Central memory CD8-positive, alpha-beta T cell (primary cell): ENCODE measurements at places on chromosomes 2 and 18.

DNA sequence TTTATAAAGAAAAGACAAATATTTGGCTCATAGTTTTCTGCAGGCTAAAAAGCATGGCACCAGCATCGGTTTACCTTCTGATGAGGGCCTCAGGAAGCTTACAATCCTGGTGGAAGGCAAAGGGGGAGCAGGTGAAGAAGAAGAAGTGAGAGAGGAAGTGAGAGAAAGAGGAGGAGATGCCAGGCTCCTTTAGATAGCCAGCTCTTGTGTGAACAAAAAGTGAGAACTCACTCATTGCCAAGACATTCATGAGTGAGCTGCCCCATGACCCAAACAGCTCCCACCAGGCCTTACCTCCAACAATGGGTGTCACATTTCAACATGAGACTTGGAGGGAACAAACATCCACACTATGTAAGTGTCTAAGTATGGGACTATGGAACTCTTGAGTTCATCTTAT is 14.3 kb downstream of the CCDC150 start:
- no peak for DNase-seq

- DNase-seq, result no peak
These were observed 181.6 kb upstream of the CHST9 start for GRCh38 chr18:27366665-27367064.

DNA sequence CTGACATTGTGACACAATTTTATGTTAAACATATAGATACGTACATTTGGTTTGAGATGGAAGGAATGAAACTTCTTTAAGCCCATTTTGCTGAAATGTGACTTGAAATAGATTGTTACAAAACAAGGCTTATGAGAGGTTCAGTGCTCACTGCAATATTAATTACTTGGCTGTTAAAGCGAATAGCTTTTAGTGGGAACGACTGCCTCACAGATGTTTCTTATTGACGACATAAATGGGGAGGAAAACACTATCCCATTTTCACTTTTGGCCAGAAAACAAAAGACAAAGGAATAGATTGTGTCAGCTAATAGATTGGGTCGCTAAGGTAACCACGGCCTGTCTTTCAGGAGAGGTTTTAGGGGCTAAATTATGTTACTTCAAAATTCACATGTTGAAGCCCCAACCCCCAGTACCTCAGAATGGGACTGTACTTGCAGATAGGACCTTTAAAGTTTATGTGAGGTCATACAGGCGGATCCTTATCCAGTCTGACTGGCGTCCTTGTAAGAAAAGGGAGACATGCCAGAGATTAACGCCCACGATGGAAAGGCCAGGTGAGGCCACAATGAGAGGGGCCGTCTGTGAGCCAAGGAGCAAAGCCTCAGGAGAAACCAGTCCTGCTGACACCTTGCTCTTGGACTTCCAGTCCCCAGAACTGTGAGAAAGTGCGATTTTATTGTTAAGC is 10.8 kb downstream of the INPP1 start:
- no peak for DNase-seq

DNA sequence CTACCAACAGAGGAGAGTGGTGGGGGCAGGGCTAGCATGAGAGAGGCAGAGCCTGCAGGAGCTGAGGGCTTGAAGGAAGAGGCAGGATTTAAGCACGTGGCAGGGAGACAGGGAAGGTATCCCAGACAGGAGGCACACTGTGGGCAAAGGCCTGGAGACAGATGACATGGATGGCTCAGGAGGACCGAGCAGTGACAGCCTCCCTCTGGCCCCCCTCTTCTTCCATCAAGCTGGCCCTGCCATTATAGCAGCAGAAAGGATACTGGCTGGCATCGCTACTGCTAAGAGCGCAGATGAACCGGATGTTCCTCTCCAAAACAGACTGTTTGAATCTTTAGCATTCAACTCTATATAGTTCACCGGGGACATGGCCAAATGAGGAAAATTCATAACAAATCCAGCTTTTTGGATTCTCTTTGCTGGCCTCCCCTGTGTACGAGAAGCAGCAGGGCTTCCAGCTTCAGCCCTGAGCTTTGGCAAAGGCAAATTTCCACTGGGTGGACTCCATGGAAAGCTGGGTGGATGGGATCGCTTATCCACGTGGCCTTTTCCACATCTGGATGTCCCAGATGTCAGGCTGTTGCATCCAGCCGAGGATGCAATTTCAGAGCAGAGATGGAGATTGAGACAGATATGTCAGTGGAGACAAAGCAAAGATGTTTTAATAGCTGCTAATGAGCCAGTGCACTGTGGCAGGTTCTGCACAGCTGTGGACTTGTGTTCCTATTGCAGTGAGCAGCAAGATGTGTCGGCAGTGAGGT is 36.2 kb downstream of the CAPN13 start:
- no peak for DNase-seq

- no peak for DNase-seq
These were observed 18.5 kb downstream of the TRAK2 start for GRCh38 chr2:201432621-201433393.

DNA sequence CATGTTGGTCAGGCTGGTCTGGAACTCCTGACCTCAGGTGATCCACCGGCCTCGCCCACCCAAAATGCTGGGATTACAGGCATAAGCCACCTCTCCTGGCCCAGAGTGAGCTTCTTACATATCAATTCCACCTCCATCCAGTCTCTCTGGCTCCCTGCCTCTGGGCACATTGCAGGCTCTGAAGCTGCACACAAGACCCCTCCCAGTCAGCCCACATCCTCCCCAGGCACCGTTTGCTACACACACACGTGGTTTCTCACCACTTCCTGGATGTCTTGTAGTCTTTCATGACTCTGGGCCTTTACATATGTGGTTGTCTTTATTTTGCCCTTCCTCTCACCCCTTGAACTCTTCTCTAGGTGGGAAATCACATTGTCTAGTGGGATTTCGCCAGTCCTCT is 64.0 kb upstream of the CABLES1 start:
- DNase-seq, result peak; percentile 60

- DNase-seq, result no peak
These were observed 37.7 kb downstream of the CD302 start for GRCh38 chr2:159760326-159760725.

DNA sequence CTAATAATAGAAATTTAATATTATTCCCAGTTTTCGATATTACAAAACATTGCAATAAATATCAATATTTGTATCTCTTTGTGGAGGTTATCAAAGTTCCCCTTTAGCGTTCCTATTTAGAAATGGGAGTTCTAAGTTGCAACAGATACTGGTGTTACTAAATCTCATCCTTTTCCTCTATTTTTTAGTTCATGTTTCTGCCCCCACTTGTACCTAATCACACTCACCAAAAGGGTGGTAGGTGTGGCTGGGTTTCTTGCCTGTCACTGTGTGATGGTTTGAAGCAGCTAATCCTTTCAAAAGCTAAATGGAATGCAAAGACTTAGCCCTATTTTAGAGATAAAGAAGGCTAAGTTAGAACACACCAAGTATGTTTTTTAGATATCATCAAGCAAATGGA is 997.9 kb downstream of the TSN start:
- DNase-seq, result no peak

DNA sequence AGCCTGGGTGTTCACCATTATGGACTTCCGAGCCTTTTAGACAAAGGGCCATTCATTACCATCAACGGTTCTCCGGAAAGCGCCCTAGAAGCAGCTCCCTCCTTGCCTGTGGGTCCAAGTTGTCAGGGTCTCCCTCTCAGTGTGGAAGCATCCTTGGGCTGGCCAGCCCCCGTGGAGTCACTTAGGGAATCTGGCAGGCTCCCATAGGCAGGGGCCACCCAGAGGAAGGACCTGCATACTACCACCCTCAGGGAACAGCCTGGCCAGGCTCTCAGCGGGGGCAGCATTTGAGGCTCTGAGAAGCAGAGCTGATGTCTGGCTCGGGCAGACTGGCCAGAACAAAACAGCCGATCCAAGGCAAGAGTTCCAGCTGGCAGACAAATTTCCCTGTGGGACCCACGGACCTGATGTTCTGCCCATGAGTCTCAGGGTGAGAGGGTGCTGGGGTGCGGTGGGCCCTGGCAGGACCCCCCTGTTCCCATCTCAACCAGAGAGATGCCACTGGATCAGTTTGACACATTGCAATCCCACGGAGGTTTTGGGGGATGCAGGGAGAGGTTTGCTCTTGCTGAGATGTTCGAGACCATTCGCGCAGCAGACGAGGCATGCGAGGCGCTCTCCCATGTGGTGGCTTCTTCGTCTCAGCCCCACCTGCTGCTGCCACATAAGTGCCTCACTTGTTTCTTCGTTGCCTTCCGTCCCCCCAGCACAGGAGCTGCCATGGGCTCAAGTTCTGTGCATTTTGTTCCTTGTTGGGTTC is 56.9 kb downstream of the ACKR3 start:
- DNase-seq, result no peak

DNA sequence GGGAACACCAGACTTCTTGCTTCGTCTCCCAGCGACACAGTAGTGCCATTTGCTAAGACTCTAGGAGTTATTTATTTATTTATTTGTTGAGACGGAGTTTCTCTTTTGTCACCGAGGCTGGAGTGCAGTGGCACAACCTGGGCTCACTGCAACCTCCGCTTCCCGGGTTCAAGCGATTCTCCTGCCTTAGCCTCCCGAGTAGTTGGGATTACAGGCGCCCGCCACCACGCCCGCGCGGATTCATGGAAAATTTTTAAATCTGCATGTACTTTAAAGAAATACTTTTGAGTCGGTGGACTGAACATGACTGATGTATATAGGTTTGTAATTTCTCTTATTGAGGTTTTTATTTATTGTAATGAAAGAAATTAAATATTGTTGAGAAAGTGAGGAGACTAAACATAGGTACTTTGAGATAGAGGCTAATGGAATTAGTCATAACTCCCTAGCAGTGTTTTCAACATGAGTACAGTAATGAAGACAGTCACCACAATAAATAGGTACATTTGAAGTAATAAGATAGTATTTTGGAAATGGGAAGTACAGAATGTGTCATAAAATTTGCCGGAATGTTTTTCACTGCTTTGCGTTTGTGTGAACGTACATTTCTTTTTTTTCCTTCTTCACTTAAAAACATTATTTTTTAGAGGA is 983 bp downstream of the MTX2 start:
- no peak for DNase-seq

GRCh38 chr2:11680182-11680900 is 10.3 kb upstream of the NTSR2 start:
- no peak for DNase-seq

DNA sequence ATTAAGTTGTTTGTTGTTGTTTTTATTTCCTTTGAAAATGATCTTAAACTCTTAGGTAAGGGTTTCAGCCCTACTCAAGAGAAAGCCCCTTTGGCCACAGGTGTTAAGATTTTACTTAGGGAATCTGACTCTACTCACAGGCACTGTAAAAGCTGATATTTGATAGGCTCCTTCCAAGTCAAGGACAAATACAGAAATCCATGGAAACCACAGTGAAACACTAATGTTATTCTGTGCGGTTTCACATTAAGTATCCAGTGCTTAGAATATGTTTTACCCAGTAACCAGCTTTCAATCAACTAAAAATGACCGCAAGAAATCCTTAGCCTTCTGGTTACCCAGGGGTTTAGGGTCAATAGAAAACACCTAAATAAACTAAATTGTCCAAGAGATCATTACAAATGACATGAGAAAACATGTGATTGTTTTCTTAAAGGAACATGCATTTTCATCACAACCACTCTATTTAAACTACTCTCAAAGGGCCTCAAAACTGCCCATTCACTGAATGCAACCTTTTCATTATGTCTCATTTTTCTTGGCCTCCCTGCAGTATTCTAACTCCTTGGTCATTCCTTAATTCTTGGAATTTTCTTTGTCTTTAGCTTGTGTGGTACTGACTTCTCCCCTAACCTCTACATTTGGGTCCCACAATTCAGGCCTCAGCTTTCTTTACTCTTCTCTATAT is 56.0 kb downstream of the CDH2 start:
- no peak for DNase-seq

GRCh38 chr18:76258209-76258608 is 236.8 kb downstream of the ZNF516 start:
- DNase-seq, result no peak

GRCh38 chr2:106339132-106339531 is 129.1 kb downstream of the RGPD3 start:
- no peak for DNase-seq

DNA sequence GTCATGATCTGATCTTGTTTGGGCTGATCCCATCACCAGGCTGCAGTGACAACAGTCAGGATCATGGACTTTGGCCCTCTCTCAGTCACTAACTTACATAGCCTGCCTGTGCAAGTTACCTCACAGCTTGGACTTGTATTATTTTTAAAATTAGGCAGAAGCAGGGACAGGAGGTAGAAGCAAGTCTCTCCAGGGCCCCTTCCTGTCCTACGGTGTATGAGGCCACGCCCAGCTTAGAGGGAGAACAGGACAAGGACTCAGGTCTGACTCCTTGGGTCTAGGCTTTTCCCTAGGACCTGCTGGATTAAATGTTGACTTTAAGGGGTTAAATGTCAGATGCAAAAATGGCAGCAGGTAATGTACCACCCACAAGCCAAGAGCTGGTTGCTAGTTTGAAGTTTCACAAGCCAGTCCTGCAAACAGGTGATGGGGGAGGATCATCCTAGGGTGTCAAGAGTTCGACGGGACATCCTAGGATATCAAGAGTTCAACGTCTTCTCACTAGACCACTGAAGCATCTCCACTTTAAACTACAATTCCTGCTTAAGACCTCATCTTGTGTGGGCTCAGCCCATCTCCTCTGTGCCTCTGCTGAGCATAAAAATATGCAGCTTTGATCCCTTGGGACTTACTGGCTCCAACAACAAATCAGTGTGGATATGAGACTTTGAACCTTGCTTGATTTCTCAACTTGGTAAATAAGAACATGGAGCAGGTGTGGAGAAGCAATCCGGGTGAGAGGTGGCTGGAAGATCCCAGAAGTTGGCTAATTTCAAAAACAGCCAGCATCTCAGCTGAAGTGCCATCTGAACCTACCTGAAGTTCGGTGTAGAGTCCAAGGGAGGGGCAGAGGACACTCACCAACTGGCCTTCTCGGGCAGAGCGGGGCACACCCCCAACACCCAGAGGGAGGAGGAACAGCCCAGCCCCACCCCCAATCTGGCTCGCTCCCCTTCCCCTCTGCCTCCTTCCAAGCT is 39.5 kb downstream of the SFXN5 start:
- DNase-seq, result no peak

- DNase-seq, result no peak
These were observed 305.2 kb upstream of the UBE2E3 start for GRCh38 chr2:180675170-180675569.

DNA sequence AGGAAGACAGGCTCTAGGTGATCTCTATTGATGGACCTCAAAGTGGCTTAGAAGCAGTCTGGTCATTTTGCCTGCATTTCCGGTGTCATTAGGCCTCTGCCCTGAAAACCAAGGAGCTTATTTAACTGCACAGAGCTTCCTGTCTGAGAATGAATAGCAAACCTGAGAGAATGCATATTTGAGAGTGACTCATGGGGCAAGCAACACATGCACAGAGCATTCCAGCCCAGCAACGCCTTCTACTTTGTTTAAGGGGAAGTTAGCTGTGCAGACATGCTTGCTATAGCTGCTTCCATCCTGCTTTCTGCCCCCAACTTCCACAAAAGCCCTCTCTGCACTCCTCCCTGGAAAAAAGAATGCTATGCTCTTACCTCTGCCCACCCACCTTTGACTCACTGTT is 232.8 kb downstream of the GRB14 start:
- DNase-seq, result no peak

DNA sequence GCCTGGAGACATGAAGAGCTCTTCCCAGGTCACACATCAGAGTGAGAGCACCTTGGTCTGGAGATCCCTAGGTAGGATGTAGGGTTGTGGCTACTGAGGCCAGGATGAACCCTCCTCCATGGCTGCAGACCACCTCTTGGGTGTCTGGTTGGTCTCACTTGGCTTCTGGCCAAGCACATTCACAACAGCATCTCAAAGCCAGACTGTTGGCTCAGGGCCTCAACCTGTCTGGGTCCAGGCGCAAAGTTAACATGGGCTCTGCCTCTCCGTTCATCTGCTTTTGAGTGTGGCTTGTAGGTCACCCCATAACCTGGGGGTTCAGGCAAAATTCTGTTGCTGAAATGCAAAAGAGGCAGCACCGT is 40.1 kb downstream of the RHOB start:
- DNase-seq, result no peak
